T-helper 1 cell treated with Interleukin-12 subunit alpha and Interleukin-12 subunit beta and Interleukin-4 antibody, amounts not matched to agents 30 ng/mL and 1 ng/mL, for 36 hours (primary cell): ENCODE measurements at places on chromosomes 16 and 17. TPM values are rescaled to one million over a fixed set of nuclear protein-coding genes. Genes with fewer than 3 reads are reported as not detected.

The SLC38A8 gene
- not detected in 2 replicates for total RNA-seq

The DGKE gene
- total RNA-seq = 22.5 and 24.2 TPM in 2 replicates

The ESRP2 gene
- not detected in 2 replicates for total RNA-seq

The DCUN1D3 gene
- 19.7 TPM in 2 replicates for total RNA-seq

The ENO3 gene
- total RNA-seq = 37.9 and 38.1 TPM in 2 replicates

The MYH2 gene
- total RNA-seq = not detected in 2 replicates

The TP53 gene
- 207 and 218 TPM in 2 replicates for total RNA-seq

The NAGLU gene
- 19.6 and 22.2 TPM in 2 replicates for total RNA-seq

The CIBAR2 gene
- not detected in 2 replicates for total RNA-seq

The CEP112 gene
- total RNA-seq = 3.0 and 3.5 TPM in 2 replicates

The FLOT2 gene
- total RNA-seq = 150 and 151 TPM in 2 replicates

The KRT9 gene
- not detected in 2 replicates for total RNA-seq

The GPR179 gene
- not detected in 2 replicates for total RNA-seq

The CNGB1 gene
- total RNA-seq = not detected in 2 replicates

The IQCK gene
- total RNA-seq = 0.71 and 0.88 TPM in 2 replicates

The KRT20 gene
- total RNA-seq = not detected in 2 replicates

The FOXL1 gene
- total RNA-seq = not detected in 2 replicates

The CEP295NL gene
- 0.22 TPM in 1 of 2 replicates, not detected in the other for total RNA-seq
